Bronchus fibroblast of lung (primary cell): ENCODE measurements at places on chromosomes 4 and X. TPM values are rescaled to one million over a fixed set of nuclear protein-coding genes. Genes with fewer than 3 reads are reported as not detected.

The ARSJ gene
- total RNA-seq: 29.6 and 32.3 TPM in 2 replicates

The GRID2 gene
- total RNA-seq: 0.15 TPM in 1 of 2 replicates, not detected in the other

The SCD5 gene
- total RNA-seq: 4.0 and 4.9 TPM in 2 replicates

The GLRA2 gene
- not detected in 2 replicates for total RNA-seq

The SOD3 gene
- 4.5 TPM in 2 replicates for total RNA-seq

The DUSP21 gene
- not detected in 2 replicates for total RNA-seq

The MAGEB6B gene
- total RNA-seq: not detected in 2 replicates

The APELA gene
- not detected in 2 replicates for total RNA-seq

The VGLL1 gene
- total RNA-seq: not detected in 2 replicates

The TEX13C gene
- not detected in 2 replicates for total RNA-seq

The CDS1 gene
- under 0.01 and 0.34 TPM in 2 replicates for total RNA-seq

The ENAM gene
- total RNA-seq: not detected in 2 replicates

The RUFY3 gene
- 10.7 and 17.7 TPM in 2 replicates for total RNA-seq

The SPANXN5 gene
- total RNA-seq: not detected in 2 replicates

The TAF9B gene
- 28.4 and 29.9 TPM in 2 replicates for total RNA-seq

The ZFP92 gene
- total RNA-seq: 0.15 and 0.17 TPM in 2 replicates

The STK32B gene
- 0.59 and 1.0 TPM in 2 replicates for total RNA-seq

The USP26 gene
- not detected in 2 replicates for total RNA-seq

The CT47A1 gene
- not detected in 2 replicates for total RNA-seq

The PAGE2B gene
- total RNA-seq: not detected in 2 replicates

The SHISA3 gene
- 2.2 and 2.7 TPM in 2 replicates for total RNA-seq

The CXCL8 gene
- 5.6 and 6.9 TPM in 2 replicates for total RNA-seq

The FSTL5 gene
- total RNA-seq: not detected in 2 replicates

The AFP gene
- total RNA-seq: 1.9 and 2.5 TPM in 2 replicates

The TCEAL9 gene
- total RNA-seq: 50.1 and 113 TPM in 2 replicates

The STPG2 gene
- not detected in 2 replicates for total RNA-seq

The KLB gene
- total RNA-seq: not detected in 2 replicates

The RBM41 gene
- 4.9 and 5.7 TPM in 2 replicates for total RNA-seq

The CCDC120 gene
- total RNA-seq: 0.50 and 1.5 TPM in 2 replicates

The CXCL10 gene
- not detected in 2 replicates for total RNA-seq

The KLHL13 gene
- 3.2 and 4.8 TPM in 2 replicates for total RNA-seq

The NSG1 gene
- 0.59 and 0.84 TPM in 2 replicates for total RNA-seq

The ABCE1 gene
- total RNA-seq: 109 and 125 TPM in 2 replicates

The TEX11 gene
- total RNA-seq: not detected in 2 replicates

The CXCL3 gene
- total RNA-seq: 2.4 and 4.6 TPM in 2 replicates

The BTK gene
- not detected in 2 replicates for total RNA-seq
